ENCODE measurements at places on chromosomes 4 and X.
A peak's percentile ranks its signal among the peaks of the same experiment; 100 is the strongest.

- no peak for DNase-seq
Measured at GRCh38 chr4:56803471-56803870, 18.0 kb downstream of the SPINK2 start.

GRCh38 chrX:74242484-74243138 lies 61.4 kb upstream of the ZCCHC13 start:
- no peak for DNase-seq

DNA sequence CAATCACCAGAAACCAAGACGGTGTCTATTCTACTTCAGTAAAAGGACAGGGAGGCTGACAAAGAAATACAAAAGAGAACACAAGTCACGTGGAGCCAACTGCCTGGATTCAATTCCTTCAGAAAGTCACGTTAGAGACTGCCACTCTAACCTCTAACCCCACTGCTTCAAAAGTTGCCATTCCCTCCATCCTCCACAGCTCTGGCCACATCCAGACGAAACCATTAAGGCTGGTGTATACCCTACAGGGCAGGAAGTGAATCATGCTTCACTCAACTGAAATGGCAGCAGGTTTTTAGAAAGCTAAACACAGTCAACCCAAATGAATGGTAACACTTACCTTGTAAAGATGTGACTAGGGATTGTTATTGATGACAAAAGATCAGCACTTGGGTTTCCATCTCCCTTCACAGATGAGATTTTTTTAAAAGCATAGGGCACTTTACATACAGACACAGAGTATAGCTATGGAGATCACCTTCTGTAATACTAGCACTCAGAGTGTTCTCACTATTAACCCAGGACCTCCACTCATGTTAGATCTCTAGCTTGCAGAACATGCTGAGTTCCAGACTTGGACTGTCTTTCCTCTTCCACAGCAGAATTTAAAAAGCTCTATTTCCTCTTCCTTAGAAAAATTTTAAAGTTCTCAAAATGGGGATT lies 37.4 kb downstream of the MAML3 start:
- DNase-seq, result no peak

DNA sequence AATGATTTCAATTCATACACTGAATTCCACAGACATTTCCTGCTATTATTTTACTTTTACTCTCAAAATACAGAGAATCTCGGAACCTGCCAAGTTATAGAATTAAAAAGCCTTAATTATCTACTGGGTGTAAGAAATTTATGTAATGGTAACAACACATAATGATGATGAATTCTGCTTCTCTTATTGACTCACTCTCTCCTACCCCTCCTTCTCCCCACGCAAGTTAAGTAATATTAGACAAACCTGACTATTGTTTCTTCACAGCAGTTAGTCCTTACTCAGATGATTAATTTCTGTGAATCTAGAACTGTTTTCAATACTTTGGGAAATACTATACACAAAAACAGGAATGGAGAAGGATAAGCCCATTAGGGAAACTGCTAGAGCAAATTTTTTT lies 762.0 kb downstream of the CCSER1 start:
- DNase-seq, result no peak

- no peak for DNase-seq
Measured at GRCh38 chr4:21535898-21536297, 412.7 kb downstream of the KCNIP4 start.

GRCh38 chr4:26257850-26258249 lies 63.0 kb upstream of the RBPJ start:
- no peak for DNase-seq

GRCh38 chr4:1310796-1311631 lies 21.3 kb downstream of the MAEA start:
- DNase-seq, result no peak

- DNase-seq, result no peak
Measured at GRCh38 chr4:84232309-84233095, 266.6 kb downstream of the NKX6-1 start.

DNA sequence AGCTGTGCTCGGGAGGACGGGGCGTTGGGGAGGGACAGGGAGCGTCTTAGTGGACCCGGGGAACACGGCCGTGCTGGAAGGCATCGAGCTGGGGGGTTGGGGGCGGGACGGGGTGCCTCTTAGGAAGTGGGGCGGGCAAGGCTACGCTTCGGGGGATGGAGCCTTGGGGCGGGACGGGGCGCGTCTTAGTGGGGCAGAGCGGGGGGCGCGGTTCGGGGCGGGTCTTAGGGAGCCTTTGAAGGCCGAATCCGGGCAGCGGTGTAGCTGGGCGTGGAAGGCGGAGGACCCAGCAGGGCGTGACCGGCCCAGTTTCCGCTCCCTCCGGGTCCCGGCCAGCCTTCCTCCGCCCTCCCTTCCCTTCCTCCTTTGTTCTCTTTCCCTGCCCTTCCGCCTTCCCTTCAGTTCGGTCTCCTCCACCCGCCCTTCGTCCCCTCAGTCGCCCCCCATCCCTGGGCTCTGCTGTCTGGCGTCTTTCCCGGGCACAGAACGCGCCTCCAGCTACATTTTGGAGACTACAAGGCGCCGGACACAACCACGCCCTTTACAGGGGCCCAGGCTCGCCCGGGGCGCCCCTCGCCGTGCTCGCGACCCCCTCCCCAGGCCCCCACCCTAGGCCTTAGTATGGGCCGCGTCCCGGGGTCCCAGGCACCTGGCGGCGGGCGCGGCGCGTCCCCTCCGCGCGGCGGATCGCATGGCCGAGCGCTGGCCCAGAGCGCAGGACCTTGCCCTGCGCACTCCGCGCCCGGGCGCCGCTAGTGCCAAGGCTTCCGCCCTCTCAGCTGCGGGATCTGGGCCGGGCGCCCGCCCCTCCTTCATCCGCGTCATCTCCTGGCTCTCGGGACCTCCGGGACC lies at the start of gene ARSD:
Gene ARSD (minus strand): TSS at position 757 of the 852 bp plus-strand sequence. CDS start 64 bp downstream, at position 693.
- DNase-seq, result peak; percentile 80

DNA sequence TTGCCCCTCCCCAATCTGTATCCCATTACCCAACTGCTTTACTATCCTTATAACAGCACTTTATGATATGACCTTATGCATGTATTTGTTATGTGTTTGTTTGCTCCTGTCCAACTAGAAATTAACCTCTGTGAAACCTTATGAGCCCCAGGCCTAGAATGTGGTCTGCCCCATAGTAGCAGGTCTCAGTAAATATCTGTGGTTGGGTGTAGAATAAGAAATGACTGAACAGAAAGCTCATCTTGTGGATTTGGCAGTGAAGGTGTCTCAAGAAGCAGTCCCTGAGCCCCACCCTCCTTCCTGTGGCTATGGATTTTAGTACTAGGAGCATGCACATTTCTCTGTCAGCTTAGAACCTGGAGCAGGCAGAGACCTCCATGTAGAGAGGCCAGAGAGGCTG lies 229.0 kb upstream of the LCORL start:
- no peak for DNase-seq

DNA sequence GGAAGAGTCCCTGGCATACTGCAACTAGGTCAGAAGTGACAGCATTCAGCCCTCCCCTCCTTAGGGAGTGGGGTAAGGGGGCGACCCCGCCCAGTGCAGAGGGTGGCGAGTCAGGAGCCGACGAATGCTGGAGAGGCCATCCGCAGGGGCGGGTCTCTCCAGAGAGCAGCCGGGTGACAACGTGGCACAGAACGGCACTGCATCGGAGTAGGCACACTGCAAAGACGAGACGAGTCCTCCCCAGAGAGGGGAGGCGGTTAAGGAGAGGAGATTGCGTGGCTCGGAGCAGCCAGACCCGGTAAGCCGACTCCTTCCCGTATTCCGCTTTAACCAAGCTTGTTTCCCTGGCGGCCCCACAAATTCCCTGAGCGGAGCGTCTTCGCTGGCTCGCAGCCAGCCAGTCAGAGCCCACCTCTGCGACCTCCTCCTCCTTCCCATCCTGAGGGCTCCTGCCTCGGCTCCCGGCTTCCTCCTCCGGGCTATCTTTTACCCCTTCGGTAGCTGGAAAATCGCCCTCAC lies 54.9 kb downstream of the LINC00632 start:
- peak; percentile 47 for DNase-seq

DNA sequence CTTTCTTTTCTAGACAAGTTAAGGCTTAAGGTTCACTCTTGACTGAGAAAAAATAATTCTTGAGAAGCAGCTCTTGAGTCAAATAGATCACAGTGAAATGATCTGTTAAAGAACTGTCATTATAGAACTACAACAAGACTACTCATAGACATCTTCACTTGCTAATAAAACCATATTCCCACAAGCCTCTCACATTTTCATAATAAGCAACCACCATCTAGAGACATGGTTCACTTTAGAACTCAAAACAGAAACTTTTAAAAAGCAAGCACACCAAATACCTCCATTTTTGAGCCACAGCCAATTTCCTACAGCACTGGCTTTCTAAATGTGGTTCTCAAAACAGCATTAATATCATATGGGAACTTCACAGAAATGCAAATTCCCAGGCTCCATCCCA lies 309.5 kb downstream of the TMA16 start:
- no peak for DNase-seq

DNA sequence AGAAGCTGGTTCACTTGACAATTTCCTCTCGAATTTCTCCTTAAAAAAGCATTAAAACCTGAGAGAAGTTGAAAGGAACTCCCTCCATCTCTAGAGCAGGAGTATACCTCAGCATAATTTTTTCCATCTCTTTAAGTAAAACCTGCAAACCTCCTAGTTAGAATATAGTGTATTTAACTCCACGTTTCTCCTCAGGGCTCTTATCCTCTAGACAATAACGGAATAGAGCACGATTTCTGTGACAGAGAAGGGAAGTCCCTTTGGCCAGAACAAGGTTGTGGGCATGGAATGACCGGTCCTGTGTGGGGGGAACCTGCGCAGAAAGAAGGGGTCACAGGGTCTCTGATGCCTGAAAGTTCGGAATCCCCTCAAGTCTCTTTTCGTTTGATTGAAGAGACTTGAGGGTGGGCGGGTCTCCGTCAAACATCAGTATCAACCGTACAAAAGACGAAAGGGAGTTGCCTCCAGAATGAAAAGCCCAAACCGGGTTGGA lies 697 bp downstream of the ZNF280C start:
- DNase-seq, result no peak

- DNase-seq, result no peak
Measured at GRCh38 chr4:138327338-138327737, 85.2 kb upstream of the SLC7A11 start.

DNA sequence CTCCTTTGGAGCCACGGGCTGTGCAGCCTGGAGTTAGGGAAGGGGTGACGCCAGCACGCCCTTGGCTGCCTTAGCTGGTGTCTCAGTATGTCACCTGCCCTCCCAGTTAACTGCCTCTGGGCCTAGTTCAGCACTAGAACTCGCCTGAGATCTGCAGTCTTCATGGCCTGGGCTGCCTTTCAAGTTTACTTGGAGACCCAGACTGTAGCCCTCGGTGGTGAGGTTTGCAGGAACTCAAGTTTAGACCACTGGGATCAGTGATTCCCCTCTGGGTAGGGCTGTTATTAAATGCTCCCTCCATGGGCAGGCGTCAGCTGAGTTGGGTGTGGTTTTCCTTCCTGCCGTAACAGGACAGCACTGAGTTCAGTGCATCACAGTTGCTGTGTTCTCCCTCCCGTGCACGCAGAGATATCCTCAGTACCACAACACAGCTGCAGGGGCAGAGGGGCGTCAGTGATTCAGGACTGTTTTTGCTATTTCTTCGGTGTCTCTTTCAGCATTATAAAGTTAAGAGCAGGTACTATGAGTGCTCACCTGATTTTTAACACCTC lies 30.5 kb downstream of the PLAC8 start:
- DNase-seq, result no peak

- no peak for DNase-seq
Measured at GRCh38 chr4:146510942-146511341, 10.8 kb downstream of the SLC10A7 start.

GRCh38 chrX:102964940-102965339 lies 27.9 kb downstream of the RAB40AL start:
- no peak for DNase-seq

- no peak for DNase-seq
Measured at GRCh38 chr4:140028676-140029517, 125.1 kb downstream of the MAML3 start.

DNA sequence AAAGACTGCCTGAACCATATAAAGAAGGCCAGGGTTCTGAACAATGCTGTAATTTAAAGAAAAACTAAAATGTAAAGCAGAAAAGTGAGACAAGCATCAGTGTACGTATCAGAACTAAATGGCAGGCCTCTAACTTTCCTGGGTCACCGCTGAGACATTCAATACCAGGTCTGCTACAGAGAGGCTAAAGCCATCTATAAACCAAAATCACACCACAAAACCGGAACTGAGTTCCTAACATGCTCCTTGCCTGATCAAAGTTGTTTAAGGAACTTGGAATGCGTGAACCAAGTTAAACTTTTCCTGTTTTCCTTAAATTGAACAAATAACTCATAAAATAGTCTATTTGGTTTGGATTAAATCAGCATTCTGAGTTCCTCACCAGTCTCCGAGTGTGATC lies 55.3 kb upstream of the TECRL start:
- DNase-seq, result no peak

DNA sequence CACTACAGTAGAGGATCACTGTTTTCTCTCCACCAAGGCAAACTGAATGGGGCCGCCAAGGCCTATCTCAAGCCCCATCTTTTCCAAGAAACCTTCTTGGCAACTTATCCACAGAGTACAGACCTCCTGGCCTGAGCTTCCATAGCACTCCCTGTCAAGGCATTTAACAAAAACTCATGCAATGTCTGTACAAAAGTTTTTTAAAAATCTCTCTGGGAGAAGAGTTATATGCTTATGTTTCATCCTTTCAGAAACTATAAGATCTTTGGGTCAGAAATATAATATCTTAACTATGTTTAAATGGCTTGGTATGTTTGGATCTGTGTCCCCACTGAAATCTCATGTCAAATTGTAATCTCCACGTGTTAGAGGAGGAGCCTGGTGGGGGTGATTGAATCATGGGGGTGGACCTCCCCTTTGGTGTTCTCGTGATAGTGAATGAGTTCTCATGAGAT lies 13.6 kb downstream of the ADAMTS3 start:
- no peak for DNase-seq

DNA sequence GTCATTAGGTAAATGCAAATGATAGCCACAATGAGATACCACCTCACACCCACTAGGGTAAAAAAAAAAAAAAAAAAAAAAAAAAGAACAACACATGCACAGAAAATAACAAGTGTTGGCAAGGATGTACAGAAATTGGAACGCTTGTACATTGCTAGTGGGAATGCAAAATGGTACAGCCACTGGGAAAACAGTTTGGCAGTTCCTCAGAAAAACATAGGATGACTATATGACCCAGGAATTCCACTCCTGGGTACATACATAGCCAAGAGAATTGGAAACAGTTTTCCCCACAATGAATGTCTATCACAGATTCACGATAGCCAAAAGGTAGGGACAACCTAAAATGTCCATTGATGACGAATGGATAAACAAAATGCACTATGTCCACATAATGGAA lies 161.3 kb upstream of the MAMLD1 start:
- no peak for DNase-seq

DNA sequence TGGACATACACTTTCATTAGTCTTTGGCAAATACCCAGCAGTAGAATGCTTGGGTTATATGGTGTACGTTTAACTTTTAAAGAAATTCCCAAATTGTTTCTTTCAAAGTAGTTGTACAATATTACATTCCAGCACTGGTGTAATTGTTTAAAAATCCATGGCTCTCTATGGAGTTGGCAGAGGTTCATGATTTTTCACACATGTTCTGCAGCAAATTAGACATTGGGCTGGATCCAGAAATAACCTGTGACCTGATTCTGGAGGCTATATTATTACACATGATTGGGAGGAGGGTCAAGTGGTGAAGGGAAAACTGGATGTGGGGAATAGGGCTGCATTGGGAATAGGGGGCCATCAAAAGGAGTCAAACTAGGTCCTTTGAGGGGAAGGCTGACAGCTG lies 41.9 kb downstream of the MAMLD1 start:
- DNase-seq, result no peak

GRCh38 chrX:19133784-19134183 lies 11.5 kb upstream of the ADGRG2 start:
- no peak for DNase-seq

- no peak for DNase-seq
Measured at GRCh38 chrX:46665232-46666152, 91.9 kb downstream of the CHST7 start.

Data from NCI-H460 (cell line).